ENCODE measurements at places on chromosomes 6 and 20.
A peak's percentile ranks its signal among the peaks of the same experiment; 100 is the strongest.

GRCh38 chr6:106177786-106178185 lies 91.7 kb downstream of the PRDM1 start:
- no peak for DNase-seq

GRCh38 chr6:37850260-37850659 lies 30.7 kb downstream of the ZFAND3 start:
- DNase-seq = no peak

- no peak for DNase-seq
These were observed 166.7 kb upstream of the THEMIS start for GRCh38 chr6:128067446-128068118.

DNA sequence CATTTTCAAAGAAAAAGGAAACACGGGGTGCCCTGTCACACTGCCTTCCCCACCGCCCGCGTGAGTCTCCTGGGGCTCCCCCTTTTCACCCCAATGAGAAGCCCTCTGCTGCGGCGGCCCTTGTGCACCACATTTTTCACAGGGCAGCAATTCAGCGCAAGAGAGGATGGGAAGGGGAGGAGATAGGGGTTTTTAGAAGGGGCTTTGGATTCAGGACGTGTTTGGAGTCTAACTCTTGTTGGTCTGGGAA lies 726 bp upstream of the ARFGEF3 start:
- DNase-seq = no peak

DNA sequence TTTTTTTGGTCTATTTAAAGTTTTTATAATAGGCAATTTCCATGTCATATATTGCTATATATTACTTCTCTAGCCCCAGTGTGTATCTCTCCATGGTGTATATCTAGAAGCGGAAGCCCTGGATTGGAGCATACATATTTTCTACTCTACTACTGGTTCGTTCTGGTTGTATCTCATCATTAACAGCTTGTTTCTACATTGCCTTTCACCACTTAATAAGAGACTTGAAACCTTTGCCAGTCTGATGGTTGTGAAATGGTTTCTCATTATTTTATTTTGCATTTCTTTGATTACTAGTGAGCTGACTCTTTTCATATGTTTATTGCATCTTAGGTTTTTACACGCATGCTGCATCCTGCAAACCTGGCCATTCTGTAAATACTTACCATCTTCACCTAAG lies 3.6 kb downstream of the DSTN start:
- DNase-seq = no peak

DNA sequence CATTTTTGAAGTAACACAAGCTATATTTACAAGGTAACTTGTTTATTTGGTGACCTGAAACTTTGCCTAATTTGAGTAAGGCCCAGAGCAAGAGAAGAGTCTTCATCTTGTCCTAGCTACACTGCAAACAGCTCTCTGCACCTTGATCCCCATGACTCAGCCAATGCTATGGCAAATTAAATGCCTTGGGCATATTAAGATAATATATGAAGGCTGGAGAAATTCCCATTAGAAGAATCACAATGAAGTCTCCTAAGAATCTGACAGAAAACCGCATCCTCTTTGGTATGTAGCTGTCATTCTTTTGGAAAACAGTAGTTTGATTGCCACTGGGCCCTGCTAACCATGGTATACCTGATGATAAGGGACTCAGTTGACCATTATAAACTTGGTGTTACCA lies 204.5 kb downstream of the UBE3D start:
- DNase-seq = no peak

- DNase-seq = no peak
These were observed 9.2 kb downstream of the DTNBP1 start for GRCh38 chr6:15653581-15653980.

DNA sequence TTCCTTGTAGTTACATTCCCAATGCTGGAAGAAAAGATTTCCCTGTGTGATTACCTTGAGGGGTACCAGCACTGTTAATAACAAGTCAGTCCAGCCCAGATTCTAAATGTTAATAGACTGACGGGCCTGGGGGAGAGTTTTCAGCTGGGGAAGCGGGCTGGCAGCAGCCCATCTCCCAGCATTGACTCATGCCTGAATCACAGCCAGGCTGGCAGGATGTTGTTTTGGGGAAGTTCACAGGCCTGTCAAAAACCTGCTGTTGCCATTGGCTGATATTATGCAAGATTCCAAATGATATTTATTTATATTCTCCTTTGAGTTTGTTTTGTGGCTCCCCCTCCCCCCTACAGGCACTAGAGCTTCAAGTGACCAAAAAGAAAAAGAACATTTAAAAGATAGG lies 213.9 kb upstream of the CNR1 start:
- no peak for DNase-seq

DNA sequence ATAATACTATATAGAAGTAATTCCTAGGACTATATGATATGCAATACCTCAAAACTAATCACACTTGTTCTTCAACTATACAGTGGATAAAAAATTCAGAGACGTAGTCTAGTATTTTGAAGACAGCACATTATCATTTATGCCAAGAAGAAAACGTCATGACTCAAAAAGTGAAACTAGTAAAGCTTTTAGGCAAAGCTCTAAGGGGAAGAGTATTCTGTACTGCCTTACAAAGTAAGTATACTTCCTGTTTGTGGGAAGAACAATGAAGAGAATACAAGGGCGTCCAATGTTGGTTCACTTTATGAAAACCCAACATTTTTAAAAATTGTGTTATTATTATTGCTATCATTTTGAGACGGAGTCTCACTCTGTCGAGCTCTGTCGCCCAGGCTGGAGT lies 27.9 kb downstream of the LOC128125822 start:
- DNase-seq = no peak

- no peak for DNase-seq
These were observed 64.2 kb upstream of the SLC35B3 start for GRCh38 chr6:8499540-8499939.

GRCh38 chr6:206264-206663 lies 86.0 kb upstream of the DUSP22 start:
- DNase-seq = no peak

DNA sequence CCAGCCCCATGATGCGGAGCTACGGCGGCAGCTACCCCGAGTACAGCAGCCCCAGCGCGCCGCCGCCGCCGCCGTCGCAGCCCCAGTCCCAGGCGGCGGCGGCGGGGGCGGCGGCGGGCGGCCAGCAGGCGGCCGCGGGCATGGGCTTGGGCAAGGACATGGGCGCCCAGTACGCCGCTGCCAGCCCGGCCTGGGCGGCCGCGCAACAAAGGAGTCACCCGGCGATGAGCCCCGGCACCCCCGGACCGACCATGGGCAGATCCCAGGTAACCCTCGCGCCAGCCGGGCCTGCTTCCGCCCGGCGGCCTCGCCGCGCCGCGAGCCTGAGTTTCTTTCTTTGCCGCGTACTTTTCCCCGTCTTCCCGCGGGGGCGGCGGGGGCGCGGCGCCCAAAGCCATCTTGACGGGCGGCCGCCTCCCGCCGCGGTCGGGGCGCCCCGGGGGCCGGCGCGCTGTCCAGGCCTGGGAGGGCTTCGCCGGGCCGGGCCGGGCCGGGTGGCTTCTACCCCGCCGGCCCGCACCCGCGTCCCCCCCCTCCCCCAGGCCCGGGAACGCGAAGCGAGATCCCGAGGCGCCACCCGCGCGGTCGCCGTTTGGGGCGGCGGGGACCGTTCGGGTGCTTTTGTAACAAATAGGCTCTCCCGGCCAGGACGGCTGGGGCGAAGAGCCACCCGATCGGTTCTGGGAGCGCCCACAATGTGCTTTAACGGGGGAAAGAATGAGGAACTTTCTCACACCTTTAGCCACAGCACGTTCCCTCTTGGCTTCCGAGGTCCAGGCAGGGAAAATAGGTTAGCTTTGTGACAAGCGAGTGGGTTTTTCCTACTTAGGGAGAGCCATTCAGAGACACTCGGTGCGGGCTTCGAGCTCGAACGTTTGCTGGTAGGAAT lies 2.3 kb downstream of the ARID1B start:
- peak; percentile 45 for DNase-seq

DNA sequence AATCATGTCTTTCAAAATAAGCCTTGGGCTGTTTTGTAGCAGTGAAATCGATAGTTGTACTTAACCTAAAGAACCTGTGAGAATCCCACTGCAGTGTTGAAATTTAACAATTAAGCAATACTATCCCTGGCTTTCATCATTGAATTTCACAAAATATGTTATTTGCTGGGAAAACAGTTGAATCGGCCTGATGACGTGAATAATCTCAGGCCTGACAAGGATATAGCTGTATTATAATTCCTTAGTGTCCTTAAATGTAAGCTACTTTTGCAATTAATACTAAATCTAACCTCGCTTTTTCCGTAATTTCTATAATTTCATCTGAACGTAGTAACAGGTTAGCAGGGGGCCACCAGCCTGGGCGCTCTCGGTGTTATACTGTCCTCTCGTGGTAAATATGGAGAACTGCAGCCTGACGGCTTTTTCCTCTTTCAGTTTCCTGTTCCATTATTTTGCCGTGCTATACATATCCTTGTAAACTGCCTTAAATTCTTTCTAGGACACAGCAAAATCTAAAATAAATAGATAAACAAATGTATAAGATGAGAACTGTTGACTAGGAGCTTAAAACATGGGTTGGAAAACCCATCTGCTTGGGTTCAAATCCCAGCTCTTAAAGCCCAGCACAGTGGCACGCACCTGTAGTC lies 24.0 kb downstream of the MTFR2 start:
- DNase-seq = peak; percentile 57

- no peak for DNase-seq
These were observed 14.3 kb downstream of the EDN1 start for GRCh38 chr6:12304487-12304886.

DNA sequence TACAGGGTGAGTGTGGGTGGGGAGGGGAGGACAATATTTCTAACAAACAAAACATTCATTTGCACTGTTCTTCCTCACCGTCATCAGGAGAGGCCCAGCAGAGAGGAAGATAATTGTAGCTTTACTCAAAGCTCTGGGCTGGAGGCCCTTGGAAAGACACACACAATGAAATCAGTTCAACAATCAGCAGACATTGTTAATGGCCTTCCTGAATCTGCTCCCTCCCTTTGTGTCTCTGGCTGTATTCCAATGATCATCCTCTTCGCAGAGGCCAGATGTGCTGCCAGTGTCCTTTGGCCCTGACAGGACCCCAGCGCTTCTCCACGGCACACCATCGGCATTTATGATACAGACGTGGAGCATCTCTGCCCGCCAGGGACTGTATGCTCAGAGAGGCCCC lies 44.6 kb upstream of the LRFN2 start:
- no peak for DNase-seq

DNA sequence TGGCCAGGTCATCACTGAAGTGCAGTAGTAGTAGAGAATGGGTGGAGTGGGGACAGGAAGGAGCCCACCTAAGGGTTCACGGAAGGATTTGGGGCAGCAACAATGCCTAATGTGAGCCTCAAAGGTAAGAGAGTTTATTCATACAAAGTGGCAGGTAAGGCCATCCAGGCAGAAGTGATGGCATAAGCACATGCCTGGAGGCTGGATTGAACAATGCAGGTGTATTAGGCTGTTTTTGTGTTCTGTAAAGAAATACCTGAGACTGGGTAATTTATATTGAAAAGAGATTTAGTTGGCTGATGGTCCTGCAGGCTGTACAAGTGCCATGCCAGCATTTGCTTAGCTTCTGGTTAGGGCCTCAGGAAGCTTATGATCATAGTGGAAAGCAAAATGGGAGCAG lies 48.3 kb downstream of the CLIC5 start:
- no peak for DNase-seq

DNA sequence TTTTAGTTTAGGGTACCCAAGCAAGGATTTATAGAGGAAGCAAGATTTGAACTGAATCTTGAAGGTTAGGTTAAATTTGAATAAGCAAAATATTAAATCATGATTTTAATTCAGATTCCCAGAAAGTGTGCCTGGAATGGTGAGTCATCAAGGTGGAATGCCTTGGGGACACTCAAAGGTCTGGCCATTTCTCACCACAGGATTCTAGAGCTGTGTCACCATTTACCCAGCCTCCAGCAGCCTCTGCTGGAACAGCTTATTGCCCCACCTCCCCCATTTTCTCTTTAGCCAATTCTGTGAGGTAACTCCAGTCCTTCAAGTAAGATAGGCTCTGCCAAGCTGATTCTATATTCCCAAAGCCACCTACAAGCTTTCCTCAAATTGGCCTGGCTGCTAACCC lies 181.4 kb downstream of the SIM1 start:
- no peak for DNase-seq

DNA sequence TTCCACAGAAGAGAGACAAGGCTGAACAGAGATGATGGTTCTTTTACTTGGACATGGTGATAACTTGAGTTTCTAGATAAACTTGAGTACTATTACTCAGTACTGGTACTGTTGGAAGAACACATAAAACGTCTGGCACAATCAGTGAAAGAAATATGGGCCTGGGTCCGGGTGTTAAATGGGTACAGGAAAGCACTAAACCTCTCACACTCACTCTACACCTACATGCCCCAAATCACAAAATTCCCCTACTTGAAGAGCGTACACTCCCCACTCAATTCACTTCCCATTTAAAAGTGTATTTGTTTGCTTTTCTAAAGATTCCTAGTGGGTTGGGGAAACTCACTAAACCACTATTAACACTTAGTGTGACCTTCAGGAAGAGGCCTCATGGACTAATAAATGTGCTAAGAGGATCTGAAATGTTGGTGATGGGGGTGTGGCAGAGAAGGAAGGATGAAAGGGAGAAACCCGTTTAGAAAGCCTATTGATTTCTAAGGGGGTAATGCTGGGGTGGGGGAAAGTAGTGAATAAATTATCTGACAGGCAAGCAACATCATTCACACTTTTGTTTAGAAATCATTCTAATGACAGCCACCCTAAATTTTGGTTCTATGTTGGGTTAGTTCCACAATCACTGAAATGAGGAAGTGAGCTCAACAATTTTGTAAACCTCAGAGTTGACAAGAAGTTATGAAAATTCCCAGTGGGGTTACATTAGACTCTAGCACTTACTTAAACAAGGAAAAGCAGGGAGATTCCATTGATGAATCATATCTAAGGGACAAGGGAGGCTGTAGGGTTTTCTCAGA lies 222.6 kb upstream of the MARCKS start:
- DNase-seq = peak; percentile 39

- DNase-seq = no peak
These were observed 12.8 kb downstream of the SNX14 start for GRCh38 chr6:85580878-85581267.

GRCh38 chr20:20487811-20488210 lies 119.9 kb downstream of the INSM1 start:
- DNase-seq = no peak

DNA sequence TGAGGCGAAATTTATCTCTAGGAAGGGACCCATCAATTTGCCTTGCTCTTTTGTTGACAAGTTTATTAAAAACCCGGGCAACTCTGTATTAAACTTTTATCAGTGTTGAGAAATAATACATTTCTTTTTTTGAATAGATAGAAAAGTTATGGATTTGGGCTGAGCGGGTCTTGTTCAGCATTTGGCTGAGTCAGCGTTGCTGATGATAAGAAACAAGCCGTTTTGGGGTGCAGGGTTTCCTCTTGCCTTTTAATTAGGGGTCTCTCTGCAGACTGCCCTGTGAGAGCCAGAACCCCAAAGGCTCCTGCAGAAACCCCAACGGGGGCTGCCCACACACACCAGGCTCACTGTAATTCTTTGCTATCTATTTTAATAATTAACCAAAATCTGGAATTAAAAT lies 82.1 kb upstream of the SLCO4A1 start:
- DNase-seq = no peak

- DNase-seq = peak; percentile 35
These were observed 2.4 kb upstream of the MCM3 start for GRCh38 chr6:52286798-52287432.

Data from GM10248 (cell line).